Stimulated activated CD8-positive, alpha-beta memory T cell treated with anti-CD3 and anti-CD28 coated beads, Interleukin-4, amount 100 ng/mL, for 1 hour (primary cell): ENCODE measurements at places on chromosomes 16 and 17.

DNA sequence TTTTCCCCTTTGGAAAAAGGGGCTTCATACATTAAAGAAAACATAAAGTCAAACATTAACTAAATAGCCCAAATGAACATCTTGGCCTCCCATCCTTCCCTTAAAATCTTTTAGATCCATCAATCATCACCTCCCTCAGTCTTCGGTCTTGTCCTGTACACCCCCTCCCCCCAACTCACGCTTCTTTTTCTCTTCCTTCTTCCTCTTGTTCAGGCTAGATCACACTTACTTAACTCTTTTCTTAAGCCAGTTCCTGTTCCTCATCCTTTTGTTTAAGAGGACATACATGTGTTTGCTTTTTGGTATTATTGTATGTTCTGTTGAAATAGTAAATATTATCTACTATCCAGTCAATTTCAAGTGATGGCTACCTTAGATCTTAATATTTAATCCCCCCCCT lies 5.5 kb downstream of the MFSD6L start:
- DNase-seq: no peak

- no peak for DNase-seq
Observed at GRCh38 chr17:76673729-76674128, 30.2 kb upstream of the ST6GALNAC1 start.

DNA sequence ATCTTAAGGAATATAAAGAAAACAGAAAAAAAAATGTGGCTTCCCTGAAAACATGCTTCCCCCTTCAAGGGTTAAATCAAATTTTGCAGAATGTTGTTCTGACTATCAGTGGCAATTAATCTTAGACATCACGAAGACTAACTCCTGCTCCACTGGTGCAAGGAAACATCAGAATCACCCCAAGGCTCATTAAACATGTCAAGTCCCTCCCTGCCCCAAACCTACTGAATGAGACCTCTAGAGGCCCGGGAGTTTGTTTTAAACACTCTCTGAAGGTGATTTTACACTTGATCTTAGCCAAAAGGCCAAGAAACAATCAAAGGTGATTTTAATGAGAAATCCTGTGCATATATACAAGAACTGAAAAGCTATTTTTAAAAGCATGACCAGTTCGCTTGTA lies 18.3 kb downstream of the PSME3IP1 start:
- no peak for DNase-seq

GRCh38 chr16:11835309-11835708 lies 16.0 kb downstream of the RSL1D1 start:
- no peak for DNase-seq

DNA sequence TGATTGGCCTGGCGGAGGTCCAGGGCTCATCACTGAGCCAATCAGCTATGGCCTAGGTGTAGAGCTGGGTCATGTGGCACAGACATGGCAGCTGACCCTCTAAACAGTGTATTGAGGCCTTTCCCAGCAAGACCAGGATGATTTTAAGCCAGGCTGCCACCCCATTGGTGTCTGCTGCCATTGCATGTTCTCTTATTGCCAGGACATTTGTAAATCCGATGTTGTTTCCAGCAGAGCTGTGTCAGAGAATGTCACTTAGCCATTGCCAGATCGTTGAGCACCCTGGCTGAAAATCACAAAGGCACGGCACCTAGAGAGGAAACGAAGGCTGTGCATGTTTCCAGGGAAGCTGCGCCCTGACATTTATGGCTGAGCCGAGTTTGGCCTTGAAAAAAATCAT lies 33.4 kb downstream of the RBFOX1 start:
- DNase-seq: no peak

DNA sequence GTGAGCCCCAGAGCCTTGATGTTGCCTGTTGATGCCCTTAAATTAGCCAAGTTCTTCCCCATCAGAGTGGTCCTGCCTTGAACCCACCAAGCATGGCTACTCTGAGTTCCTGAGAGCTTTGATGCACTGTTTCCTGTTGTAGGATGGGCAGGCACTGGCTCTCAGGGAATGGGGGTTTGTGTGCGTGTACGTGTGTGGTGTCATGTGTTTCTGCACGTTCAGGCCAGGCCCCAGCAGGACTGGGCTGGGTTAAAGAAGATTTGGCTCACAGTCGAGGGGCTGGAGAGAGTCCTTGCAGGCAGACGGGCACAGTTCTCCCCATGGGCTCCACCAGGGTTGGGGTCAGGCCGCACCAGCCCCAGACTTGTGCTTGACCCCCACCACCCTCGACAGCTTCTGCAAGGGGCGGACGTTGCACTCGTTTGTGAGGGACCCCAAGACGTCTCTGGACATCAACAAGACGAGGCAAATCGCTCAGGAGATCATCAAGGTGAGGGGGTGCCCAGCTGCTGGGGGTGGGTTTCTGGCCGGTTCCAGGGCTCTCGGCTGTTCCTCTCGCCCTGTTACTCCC lies 23.4 kb upstream of the LGALS9 start:
- no peak for DNase-seq

DNA sequence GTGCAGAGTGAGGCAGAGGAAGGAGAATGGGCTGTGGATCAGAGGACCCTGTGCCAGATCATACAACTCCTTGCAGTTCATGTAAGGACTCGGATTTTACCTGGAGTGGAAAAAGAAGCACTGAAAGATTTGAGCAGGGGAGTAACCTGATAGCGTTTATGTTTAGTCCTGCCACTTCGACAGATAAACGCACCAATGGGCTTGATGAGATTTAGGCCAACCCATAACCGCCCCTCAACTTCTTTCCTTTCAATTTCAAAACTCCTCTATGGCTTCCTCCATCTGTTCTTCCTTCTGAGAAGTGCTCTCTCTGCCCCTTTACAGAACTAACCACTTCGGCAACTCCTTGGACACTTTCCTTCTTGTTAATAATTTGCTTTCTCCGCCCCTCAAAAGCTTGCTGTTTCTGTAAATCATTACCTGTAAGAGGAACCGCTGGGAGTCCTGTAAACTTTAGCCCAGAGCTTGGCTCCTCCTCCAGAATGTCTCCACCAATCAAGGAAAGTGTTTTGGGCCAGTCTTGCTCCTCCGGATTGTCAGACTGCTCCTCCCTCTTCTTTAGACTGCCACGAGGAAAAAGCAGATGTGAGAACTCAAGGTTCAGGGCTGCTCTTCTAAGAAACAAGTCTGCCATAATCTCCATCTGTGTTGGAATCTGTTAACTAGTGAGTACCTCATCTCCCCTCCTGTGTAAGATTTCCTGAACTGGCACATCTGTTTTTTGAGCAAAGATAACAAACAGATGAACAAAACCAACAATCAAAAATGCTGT lies at the start of gene ACSM3:
ACSM3 (plus strand) TSS at position 554 of the 772 bp plus-strand sequence. CDS start 6,021 bp downstream, outside the sequence.
- DNase-seq: peak; percentile 32

GRCh38 chr17:42118545-42118944 lies 2.6 kb downstream of the KAT2A start:
- no peak for DNase-seq

DNA sequence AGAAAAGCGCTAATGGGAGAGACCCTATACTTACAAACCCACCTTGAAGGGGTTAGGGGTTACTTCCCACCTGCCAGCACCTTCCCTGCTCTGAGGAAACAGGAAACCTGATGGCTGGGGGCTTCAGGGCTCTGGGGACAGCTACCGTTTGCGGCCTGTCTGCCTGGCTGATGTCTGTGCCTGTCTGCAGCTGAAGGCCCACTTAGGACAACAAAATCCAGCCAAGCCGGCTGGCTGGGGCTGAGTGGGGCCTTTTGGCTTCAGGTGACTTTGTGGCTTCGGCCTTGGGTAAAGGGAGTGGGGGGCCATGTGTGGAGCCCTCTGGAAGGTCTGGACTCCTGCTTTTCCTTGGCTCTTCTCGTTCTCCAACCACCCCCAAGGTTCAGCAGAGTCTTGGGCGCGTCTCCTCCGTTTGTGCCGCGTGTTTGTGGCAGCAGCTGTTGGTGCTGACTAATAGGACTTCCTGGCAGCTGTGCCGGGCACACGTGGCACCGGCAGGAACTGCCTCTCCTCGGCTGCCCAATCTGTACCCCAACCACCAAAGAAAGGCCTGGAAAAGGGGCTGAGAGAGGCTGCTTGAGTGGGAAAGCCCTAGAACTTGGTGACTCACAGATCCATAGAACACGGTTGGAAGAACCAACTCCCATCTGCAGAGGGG lies 186.7 kb downstream of the MSI2 start:
- peak; percentile 17 for DNase-seq

DNA sequence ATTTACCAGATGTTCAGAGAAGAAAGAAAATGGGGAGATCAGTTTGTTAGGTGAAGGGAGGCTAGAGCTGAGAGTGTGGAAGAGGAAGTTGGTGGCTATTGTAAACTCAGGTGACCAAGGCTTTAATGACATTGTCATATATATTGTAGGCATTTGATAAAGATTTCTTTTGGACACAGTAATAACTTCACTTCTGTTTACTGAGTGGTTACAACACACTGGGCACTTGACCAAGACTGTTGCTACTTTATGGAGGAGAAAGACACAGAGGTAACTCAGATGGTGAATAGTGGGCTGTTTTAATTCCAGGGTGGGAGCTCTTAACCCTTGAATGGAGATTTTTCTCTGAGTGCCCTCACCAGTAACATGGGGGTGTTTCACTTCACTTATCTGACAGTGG lies 46.0 kb downstream of the TNRC6A start:
- DNase-seq: no peak

GRCh38 chr16:90031186-90031930 lies 12.1 kb upstream of the DBNDD1 start:
- DNase-seq: no peak

- no peak for DNase-seq
Observed at GRCh38 chr16:22126037-22126558, 33.8 kb downstream of the VWA3A start.

DNA sequence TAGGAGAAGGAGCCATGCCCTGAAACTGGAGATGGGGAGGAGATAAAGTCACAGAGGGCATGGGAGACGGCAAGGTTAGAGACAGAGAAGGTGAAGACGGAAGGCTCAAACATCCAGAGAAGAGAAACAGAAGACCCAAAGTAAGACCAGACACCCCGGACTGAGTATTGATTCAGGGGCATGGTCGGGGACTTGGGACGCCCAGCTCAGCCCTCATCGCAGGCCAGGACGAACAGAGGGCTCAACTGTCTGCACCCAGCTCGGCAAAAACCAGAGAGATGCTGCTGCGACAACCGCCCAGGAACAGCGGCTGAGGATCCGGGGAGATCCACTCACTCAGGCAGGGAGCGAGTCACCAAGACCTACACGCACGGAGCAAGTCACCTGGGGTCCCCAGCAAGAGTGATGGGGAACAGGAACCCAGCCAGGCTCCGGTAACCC lies 999 bp downstream of the XYLT1 start:
- DNase-seq: no peak

DNA sequence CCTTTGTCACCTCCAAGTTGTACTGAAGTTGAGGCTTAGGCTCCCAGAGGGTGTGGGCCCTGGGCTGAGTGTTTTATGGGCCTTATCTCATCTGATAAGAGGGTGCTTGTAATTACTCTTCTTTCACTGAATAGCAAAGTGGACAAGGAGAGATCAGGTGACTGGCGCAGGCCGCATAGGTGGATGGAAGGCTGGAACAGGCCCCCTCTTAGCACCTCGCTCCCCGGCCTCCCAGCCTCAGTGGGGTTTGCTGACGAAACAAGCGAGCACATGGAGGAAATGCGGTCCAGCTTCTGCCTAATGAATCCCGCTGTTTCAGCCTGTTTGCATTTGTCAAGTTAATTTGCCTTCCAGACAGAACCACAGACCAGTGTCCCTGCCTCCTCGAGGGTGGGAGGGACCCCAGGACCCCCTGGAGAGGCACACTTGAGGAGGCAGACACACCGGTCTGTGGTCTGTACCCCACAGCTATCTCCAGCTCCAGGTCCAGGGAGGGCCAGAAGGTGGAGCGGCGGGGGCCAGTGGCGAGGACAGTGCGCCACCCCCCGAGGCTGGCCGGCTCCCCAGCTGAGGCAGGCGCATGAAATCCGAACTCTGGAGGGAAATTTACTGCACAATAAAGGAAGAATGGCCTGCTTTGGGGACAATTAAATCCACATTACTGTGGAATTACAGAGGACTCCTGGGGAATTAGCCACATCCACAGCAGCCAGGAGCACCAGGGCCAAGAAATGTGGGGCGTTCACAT lies 123.4 kb downstream of the NTN1 start:
- no peak for DNase-seq

DNA sequence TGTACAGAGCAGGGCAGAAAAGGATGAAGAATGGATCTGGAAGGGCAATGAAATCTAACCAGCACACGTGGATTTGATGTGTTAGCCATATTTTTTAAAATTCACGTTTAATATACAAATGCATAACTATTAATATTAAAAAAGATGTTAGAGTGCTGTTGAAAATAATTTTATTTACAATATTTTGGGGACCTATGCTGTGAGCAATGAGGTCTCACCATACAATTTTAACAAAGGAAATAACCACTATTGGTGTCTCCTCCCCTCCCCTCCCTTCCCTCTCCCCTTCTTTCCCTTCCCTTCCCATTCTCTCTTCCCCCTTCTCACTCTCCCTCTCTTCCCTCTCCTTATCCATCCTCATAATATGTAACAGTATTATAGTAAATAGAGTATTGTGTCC lies 64.2 kb upstream of the GPR139 start:
- no peak for DNase-seq

- DNase-seq: peak; percentile 34
Observed at GRCh38 chr16:89409161-89409711, 81.1 kb downstream of the ANKRD11 start.

DNA sequence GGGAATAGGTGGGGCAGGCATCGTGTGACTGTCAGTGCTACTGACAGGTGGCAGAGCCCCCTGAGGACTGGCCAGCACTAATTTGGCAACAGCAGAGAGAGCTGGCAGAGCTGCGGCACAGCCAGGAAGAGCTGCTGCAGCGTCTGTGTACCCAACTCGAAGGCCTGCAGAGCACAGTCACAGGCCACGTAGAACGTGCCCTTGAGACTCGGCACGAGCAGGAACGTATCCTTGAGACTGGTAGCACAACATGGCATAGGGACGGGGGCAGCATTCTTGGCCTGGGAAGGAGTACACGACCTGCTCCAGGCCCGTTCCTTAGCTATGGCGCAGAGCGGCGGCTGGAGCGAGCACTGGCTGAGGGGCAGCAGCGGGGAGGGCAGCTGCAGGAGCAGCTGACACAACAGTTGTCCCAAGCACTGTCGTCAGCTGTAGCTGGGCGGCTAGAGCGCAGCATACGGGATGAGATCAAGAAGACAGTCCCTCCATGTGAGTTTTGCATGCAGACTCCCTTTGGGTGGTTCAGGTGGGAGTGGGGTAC lies 3.0 kb upstream of the NRN1L start:
- DNase-seq: no peak

GRCh38 chr16:67263201-67263600 lies 14.4 kb downstream of the SLC9A5 start:
- DNase-seq: no peak

DNA sequence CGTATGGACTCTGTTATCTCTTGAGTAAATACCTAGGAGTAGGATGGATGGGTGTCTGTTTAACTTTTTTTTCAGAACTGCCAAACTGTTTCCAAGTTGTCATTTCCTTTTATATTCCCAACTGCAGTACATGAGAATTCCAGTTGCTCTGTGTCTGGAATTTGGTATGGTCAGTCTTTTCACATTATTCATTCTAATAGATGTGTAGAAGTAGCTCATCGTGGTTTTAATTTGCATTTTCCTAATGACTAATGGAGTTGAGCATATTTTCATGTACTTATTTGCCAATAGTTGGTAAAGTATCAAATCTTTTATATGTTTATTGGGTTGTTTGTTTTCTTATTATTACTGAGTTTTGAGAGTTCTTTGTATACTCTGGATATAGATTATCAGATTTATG lies 27.0 kb downstream of the MRTFB start:
- no peak for DNase-seq

GRCh38 chr16:69903865-69904415 lies 47.2 kb upstream of the CLEC18A start:
- DNase-seq: no peak
